NCI-H1417 (cell line): ENCODE measurements at places on chromosomes 13 and 19.

GRCh38 chr13:29532116-29532515, 63.4 kb downstream of the SLC7A1 start:
- no peak for DNase-seq

GRCh38 chr19:2261438-2262172, 5.4 kb upstream of the JSRP1 start:
- DNase-seq, result peak; percentile 22

- DNase-seq, result no peak
Measured at GRCh38 chr19:49338023-49338677, 2.9 kb downstream of the CD37 start.

DNA sequence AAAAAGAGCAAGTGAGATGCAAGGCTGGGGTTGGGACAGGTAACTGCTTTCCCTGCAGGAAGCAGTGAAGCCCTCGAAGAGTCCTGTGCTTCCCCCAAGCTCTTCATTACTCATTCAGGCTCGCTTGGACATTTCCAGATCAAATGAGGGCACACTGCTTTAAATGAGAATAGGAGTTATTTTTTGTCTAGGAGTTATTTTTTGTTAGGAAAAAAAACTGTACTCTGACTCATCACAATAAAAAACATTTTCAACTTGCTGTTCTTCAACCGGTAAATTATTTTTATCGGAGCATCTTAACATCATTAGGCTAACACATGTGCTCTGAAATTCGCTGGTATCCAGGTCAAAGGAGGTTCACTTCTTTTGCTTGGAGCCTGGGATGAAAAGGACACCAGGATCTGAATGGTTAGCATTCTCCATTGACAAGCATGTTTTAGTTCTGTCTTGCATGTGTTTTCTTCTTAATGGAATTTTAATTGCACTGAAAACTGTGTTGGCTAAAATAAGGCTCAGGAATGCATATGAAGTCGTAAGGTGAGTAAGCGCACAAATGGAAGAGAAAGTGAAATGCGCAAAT, 80.7 kb upstream of the STK24 start:
- no peak for DNase-seq

DNA sequence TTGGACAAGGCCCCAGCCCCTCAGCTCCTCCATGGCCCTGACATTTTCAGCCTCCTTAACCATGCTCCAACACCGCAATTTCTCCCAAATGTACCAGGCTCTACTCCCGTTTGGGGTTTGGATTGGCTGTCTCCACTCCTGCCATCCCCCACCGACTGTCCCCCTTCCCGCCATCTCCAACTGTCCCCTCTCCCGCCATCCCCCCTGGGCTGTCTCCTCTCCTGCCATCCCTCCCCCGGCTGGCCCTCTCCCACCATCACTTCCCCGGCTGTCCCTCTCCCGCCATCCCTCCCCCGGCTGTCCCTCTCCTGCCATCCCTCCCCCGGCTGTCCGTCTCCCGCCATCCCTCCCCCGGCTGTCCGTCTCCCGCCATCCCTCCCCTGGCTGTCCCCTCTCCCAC, 5.4 kb downstream of the BCAT2 start:
- DNase-seq, result no peak

DNA sequence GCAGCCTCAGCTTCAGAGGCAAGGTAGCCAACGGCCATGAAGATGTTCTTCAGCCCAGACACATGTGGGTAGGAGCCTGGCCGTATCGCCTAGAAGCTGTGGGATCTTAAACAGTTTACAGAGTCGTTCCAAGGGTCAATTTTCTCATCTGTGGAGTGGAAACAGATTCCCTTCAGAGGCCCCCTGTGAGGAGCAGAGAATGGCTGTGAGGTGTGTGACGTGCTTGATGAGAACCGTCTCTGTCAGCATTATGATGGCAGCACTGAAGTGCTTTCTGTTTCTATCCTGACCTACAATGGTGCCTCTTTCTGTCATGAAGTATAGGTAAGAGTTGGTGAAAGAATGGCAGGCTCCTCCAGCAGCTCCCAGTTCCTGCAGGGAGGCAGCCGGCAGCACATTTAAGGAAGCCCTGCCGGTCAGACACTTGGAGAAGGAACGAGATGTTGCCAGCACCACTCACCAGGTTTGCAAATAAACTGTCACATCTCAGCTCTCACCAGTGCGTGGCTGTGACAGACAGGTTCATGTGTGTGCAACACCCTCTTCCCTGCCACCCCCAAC, 277.3 kb downstream of the FOXO1 start:
- DNase-seq, result no peak

- no peak for DNase-seq
Measured at GRCh38 chr19:18109341-18109732, 11.8 kb downstream of the MAST3 start.

- no peak for DNase-seq
Measured at GRCh38 chr19:39692166-39692565, 12.1 kb upstream of the LGALS14 start.

DNA sequence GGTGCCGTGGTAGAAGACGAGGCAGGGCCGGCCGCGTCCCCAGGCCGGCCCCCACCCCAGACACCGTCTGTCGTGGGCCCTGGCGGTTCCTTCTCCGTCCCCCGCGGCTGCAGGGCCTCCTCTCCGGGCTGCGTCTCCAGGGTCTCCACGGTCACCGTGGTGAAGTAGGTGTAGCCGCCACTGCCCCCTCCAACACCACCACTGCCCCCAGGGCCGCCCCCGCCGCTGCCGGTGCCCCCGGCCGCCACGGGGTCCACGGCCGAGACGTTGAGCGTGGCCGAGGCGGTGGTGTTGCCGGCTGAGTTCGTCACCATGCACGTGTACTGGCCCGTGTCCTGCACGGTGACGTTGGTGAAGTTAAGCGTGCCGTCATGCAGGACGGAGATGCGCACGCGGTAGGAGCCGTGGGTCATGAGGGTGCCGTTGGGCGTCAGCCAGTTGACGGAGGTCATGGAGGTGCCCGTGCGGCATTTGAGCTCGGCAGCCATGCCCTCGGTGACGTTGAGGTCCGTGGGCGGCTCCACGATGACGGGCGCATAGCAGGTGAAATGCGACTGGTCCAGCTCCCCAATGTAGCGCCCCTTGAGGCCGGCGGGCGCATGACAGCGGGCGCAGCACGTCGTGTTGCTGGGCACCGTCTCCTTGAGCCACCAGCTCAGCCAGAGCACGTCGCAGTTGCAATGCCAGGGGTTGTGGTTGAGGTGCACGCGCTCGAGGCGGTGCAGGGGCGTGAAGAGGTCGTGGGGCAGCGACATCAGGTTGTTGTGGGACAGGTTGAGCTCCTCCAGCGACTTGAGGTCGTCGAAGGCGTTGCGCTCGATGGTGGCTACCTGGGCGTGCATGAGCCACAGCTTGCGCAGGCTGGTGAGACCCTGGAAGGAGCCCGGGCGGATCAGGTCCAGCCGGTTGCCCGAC, 4.6 kb upstream of the ASPDH start:
- DNase-seq, result no peak

- no peak for DNase-seq
Measured at GRCh38 chr19:17227798-17228367, 1.9 kb downstream of the OCEL1 start.

- peak; percentile 63 for DNase-seq
Measured at GRCh38 chr13:23020246-23020843, 160.4 kb upstream of the SGCG start.

DNA sequence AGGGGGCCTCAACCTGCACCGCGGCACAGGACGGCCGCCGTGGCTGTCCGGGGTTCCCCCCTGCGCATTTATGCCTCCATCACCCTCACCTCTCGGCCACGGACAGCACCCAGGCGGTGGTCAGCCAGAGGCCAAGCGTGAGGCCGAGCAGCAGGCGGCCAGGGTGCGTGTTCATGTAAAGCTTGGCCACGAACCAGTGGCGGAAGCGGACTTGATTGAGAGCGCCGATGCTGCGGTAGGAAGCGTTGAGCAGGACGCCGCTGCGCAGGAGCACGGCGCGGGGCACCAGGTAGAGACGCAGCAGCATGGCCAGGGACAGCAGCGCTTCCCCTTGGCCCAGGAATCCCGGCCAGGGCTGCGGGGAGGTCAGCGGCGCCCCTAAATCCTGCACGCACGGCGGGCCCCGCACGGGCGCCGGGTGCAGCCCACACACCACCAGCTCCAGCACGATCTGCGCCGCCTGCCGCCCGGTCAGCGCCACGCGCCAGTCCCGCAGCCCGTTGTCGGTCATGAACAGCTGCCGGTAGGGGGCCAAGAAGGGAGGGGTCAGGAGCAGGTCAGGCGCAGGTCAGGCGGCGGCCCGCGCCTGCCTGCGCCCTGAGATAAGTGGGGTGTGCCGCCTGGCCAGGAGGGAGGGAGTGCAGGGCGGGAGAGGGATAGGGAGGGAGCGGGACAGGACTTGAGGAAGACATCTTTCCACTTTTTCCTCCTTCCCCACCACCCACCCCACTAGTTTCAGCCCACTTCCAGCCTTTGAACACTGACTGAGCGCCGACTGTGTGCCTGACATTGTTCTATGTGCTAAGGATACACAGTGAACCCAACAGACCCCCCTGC, 6.5 kb downstream of the KCNN4 start:
- DNase-seq, result no peak

- DNase-seq, result no peak
Measured at GRCh38 chr19:10617409-10618121, 7.8 kb upstream of the SLC44A2 start.

DNA sequence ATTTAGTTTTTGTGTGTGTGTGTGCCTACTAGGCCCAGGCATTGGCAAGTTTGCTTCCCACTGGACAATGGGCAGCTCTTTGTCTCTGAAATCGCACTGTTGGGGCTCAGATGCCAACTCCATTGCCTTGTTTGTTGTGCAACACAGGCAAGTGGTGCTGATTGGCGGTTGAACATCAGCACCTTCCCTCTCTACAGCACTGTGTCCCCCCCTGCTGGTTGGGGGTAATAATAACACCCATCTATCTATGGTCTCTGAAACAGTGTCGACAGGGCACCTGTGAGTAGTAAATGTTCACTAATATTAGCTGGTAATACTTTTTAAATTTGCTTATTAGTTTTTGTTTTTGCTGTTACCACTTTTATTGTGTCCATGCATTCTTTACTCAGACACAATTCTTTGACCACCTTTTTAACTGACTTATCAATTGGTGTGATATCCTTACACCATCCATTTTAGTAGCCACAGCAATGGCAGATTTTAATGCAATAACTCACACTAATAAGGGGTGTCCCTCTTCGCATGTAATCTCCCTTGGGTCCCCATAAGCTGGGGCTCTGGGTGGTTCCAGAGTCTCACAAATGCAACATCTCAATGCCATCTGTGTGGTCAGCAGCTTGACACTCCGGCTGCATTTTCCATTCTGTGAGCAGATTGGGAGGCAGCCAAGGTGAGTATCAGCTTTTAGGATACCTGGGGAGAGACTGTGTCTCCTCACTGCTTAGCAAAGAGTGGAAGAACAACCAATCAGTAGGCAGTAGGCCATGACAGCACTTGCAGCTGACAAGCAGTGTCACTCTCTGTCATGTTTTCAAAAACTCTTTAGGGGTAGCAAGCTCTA, 47.7 kb upstream of the UQCRFS1 start:
- DNase-seq, result peak; percentile 24
